ENCODE measurements at places on chromosomes 1 and 21.

DNA sequence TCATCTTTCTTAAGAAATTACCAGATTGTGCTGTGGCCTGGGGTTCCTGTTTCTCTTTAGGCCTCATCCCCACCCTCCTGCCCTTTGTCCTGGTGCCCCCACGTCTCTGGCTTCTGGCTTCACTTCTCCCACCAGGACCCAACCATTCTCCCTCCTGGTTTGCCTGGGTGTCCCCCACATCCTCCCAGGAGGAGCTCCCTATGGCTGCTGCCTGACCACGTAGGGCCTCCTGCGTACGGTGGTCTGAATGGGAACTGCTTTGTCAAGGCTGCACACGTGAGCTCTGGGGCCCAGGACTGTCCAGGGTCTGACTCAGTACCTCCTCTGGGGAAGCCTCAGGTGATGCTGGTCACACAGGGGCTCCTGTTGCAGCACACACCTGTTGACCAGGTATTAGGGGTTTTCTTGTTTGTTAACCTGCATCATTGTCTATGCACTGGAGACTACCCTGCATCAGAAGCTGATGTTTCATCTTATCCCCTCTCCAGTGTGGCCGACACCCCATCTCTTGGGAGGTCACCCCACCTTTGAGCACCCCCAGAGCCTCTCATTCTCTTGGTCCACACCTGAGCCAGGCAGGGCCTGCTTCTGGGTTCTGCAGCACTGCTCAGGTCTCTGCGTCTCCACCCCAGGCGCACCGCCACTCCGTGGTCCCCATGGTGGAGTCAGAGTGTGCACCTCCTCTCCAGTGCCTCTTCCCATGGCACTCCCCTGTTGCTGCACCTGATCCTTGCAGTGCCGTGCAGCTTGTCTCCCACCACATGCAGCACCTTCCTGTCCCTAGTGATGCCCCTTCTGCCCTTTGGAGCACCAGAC is 65.8 kb downstream of the S100B start:
- no peak for DNase-seq

DNA sequence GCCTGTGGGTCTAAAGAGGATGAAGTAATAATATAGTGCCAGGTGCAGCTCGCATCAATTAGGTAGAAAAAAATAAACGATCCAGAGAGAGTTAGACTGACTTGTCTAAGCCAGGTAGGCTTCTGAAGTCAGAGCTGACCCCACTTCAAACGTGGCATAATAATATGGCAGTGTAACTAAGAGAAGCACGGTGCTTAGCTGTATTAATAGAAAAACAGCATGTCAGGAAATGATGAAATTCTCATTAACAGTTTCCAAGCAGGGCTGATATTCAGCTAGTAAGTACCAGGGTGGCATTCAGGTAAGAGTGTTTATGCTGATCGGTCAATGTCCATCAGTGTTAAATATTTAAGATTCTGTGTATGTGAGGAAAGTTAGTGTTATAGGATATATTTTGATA is 145.8 kb upstream of the SAMSN1 start:
- DNase-seq, result no peak

DNA sequence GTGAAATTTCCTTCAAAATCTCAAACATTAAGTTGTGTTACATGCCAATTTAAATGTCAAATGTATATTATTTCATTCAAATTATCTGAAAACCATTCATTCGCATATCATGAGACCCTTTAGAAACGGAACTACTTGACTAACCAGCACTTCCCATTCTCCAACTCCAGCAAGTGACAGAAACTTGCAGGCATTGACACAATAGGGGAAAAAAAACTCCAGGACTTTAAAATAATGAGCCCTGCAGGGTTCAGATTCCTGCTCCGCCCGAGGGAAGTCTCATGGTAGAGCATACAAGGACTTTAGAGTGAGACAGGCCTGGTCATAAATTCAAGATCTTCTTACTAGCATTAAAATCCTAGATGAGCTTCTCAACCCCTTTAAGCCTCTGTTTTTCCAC is 138.9 kb downstream of the NR5A2 start:
- DNase-seq, result no peak

GRCh38 chr1:185566995-185567394 is 167.2 kb upstream of the HMCN1 start:
- DNase-seq, result no peak

- DNase-seq, result peak; percentile 65
Measured at GRCh38 chr1:109718495-109718894, 6.4 kb downstream of the GSTM5 start.

DNA sequence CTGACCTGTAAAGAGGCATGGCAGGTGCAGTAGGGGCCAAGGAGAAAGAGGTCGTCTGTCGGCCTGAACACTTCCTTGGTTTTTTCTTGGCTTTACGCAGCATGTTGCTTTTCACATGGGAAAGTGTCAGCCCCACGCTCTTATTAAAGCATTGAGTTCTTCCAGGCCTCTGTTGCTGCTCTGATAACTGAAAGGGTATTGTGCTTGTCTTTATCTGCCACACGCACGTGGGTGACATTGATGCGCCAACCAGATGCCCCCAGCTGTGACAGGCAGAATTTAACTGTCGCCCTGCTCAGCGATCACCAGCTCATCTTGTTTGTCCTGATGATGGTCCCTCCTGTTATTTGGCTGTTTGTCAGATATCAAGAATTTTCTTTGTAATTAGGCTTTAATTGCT is 76.5 kb downstream of the GALNT2 start:
- no peak for DNase-seq

- DNase-seq, result no peak
Measured at GRCh38 chr1:37089750-37090149, 55.4 kb upstream of the GRIK3 start.

- DNase-seq, result peak; percentile 68
Measured at GRCh38 chr21:45136927-45137611, 62.7 kb downstream of the ADARB1 start.

DNA sequence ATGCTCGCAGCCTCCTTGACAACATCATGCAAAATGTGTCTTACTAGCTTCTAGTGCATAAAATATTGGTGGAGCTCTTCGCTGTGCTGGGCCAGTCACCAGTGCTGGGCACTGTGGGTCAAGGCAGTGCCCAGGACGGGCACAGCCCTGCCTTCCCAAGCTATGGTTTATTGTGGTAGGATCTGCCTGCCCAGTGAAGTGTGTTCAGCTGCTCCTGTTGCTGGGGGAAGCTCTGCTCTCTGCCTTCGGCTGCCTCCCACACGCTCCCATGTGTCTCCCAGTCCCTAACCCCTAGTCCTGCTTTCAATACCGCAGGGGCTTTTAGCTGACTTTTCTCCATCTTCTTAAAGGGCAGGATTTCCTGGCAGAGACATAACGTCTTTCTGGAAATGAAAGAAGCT is 15.7 kb downstream of the EPHX1 start:
- DNase-seq, result no peak

DNA sequence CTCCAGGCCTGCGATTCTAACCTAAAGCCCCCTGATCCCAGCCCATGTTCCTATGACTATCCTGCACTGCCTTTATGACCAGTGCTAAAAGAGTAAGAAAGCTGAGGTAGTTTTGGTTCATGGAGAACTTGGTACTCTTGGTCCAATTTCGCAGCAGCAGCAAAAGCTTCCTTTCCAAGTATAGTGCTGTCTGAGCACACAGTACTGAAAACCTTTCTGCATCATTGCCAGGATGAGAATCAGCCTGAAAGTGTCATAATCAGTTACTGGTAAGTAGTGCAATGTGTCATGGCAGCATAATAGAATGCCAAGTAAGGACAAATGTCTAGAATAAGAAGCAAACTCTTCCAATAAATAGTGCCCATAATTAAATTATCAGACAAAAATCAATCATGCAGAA is 889.6 kb upstream of the ADGRL4 start:
- no peak for DNase-seq

DNA sequence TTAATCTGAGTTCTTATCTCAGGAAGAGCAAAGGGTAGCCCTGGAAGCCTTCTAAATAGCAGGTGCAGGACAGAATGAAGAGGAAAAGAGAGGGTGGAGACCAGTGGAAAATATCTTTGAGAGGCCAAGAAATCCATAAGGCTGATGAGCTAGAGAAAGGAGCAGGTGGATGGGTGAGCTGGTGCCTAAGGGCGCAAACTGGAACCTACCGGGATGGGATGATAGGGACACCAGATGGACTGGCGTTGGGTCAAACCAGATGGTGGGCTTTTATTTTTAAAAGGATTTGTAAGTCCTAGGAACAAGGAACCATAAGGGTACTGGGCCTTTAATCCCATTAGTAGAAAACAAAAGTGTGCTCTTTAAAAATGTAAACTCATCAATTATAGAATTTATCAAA is 59.7 kb downstream of the RGL1 start:
- no peak for DNase-seq

GRCh38 chr1:224189561-224189960 is 6.5 kb downstream of the DEGS1 start:
- no peak for DNase-seq

GRCh38 chr1:196070940-196071339 is 537.3 kb downstream of the KCNT2 start:
- DNase-seq, result no peak

DNA sequence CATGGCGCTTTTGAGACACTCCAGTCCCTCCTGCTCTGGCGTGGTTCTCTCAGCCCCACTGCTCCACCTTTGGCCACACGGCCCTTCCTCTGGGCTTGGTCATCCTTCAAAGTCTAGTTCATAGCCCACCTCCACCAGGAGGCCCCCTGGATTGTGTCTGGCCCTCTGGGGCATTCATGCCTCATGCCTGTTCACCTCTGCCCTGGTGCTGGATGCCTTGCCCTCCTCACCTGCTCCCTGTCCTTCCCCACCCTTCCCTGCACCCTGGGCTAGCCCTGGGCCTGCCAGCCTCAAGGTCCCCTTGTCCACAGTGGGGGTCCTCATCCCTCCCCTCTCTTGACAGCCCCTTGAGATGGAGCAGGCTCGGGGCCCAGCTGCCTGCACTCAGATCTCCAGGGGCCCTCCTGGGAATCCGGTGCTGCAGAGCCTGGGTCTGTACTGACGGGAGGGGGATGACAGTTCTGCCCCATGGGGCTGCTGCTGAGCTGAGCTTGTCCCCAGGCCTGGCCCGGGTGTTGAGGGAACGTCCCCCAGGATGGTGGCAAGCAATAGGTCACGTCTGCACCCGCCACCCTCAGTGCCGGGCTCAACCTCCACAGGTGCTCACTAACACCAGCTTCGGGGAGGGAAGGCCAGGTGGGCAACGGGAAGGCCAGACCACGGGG is 18.4 kb downstream of the PRXL2B start:
- DNase-seq, result no peak

- DNase-seq, result no peak
Measured at GRCh38 chr1:158274797-158275196, 14.9 kb upstream of the CD1C start.

- no peak for DNase-seq
Measured at GRCh38 chr1:39960431-39960958, 5.5 kb downstream of the MFSD2A start.

GRCh38 chr1:7295946-7296345 is 475.1 kb upstream of the VAMP3 start:
- no peak for DNase-seq

GRCh38 chr1:113874012-113874879 is 2.7 kb upstream of the PTPN22 start:
- peak; percentile 23 for DNase-seq

- DNase-seq, result peak; percentile 77
Measured at GRCh38 chr1:7704214-7705047, 66.7 kb upstream of the VAMP3 start.

DNA sequence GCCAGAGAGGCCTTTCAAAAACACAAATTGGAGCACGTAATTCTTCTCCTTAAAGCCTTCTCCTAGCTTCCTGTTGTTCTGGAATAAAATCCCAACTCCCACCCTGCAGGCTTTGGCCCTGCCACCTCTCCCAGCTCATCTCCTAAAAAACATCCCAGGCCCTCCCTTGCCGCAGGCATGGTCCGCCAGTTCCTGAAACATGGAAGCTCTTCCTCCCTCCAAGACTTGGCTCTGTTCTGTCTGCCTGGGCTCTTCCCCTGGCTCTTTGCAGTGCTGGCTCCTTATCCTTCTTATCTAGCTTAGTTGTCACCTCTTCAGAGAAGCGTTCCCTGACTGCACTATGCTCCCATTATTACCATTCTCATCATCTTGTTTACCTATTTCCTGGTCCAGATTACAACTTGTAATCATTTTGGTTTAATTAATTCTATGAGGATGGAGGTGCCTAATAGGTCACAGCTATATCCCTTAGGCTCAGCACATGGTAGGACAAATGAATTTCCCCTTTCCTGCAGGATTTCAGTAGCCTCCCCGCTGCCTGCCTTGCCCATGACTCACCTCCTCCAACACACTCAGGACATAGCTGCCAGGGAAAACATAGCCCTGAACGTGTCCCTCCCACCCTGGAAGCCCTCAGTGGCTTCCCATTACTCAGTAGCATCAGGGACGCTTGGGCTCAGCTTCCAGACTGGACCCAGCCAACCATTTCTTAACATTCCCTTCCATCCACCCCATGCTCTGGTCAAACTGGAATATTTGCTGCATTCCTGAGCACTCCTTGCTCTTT is 15.7 kb upstream of the IGSF21 start:
- DNase-seq, result no peak

DNA sequence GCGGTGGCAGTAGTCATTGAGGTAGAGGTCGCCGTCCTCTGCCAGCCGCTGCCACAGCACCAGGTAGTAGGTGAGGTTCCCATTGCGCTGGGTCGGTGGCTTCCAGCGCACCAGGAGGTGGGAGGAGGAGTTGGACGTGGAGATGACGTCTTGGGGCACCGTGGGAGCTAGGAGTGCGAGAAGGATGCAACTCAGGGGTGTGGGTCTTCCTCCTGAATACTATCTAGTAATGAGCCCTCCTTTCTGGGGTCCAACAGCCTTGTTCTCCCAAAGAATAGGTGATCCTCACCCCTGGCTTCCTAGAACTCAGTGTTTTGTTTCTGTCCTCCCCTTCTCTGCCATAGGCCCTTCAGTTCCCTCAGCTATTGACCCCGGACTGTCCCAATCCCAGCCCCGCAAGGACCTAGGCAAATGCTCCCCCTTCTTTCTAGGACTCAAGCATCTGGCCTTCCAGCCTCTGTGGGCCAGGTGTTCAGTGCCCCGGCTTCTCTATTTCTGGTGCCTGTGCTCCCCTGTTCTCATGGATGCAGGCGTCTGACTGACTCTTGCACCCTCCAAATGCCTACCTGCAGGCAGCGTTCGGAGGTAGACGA is 12.9 kb downstream of the INSRR start:
- no peak for DNase-seq

DNA sequence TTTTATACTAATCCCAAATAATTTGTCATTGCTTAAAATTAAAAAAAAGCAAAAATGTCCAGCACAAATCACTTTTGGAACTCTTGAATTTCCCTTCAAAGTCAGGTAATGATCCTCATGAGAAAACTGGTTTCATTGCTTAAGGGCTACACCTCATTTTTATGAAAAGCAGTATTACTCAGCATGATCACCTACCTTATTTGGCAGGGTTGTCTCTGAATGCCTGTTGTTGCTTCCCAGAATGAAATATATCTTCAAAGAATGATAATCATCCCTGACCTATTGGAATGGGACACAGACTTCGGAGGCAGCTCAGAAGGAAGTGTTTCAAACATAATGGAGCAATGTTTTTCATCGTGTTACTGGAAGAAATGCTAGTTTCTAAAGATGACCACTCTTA is 29.7 kb downstream of the C1orf21 start:
- DNase-seq, result no peak

DNA sequence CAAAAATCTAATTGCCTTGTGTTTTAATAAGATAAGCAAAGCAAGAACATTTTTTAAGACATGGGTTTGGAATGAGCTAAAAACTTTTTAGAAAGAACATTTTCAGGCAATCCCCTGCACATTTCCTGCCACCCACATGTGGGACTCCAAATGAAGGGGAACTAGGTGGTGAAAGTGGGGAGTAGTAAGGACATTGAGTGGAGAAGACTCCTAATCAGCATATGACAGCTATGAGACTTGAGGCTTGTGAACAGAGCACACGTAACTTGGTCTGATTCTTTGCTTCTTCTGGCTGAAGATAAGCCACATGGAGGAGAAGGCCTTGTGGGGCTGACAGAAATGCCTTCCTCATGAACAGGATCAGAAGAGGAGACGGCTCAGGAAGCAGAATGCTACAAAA is 50.3 kb downstream of the FCER1A start:
- no peak for DNase-seq

All from HepG2 (cell line).